BJ (cell line): ENCODE measurements at places on chromosomes 5 and 9. TPM values are rescaled to one million over a fixed set of nuclear protein-coding genes. Genes with fewer than 3 reads are reported as not detected.

- no peak for DNase-seq
These were observed 2.6 kb upstream of the MZB1 start for GRCh38 chr5:139392324-139392677.

TMEM252 gene
- not detected in 2 replicates for polyA plus RNA-seq

DNA sequence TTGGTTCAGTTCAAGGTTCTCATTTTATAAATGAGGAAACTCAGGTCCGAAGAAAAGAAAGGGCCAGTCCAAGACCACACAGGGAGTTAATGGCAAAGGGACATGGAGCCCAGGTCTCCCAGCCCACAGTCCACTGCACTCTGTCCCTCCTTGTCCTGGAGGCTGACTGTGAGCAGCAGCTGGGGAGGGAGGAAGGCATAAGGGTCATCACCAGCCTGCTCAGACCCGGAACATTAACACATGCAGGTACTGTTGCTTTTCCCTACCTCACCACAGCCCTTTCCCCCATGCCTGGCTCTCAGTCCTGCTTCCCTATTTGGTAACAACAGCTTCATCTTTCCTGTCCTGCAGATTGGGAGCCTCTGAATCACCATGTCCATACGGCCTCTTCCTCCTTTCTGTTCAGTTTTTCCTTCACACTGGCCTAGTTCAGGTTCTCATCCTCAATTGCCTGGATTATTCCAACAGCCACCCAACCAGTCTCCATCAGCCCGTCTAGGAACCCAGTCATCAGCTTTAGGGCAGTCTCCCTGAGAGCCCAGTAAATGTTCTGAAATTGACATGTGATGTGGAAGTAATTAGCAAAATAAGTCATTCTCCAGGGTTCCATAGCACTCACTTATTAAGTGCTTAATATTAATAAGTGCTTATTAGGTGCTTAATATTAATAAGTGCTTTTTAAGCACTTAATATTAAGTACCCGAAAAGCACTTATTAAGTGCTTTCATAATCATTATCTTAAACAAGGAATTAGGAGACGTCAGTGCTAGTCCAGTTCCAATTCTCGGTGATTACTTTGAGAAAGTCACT lies 4.3 kb downstream of the GPX3 start:
- no peak for DNase-seq

GRCh38 chr5:119255571-119256356 lies 100.1 kb upstream of the TNFAIP8 start:
- no peak for DNase-seq

DNA sequence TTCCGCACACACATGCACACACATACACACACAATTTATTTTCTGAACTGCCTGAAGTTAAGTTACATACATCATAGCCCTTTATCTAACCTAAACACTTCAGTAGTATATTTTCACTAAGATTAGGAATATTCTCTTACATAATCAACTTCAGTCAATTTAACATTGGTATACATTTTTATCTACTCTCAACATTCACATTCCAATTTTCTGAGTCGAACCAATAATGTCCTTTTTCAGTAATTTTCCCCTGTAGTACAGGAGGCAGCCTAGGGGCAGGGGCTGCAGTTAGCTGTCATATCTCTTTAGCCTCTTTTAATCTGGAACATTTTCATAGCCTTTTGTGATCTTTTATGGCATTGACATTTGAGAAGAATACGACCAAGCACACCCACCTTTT lies 150.1 kb downstream of the DAB2IP start:
- DNase-seq, result no peak

GABRA1 gene
- polyA plus RNA-seq, result not detected in 2 replicates

- DNase-seq, result no peak
These were observed 592.4 kb downstream of the KIF4B start for GRCh38 chr5:155605920-155606319.

GRCh38 chr5:175747539-175748060 lies 89.7 kb downstream of the HRH2 start:
- no peak for DNase-seq

ETF1 gene
- 52.4 and 86.4 TPM in 2 replicates for polyA plus RNA-seq

GRCh38 chr5:151200913-151201595 lies 22.8 kb downstream of the CCDC69 start:
- DNase-seq, result no peak

DNA sequence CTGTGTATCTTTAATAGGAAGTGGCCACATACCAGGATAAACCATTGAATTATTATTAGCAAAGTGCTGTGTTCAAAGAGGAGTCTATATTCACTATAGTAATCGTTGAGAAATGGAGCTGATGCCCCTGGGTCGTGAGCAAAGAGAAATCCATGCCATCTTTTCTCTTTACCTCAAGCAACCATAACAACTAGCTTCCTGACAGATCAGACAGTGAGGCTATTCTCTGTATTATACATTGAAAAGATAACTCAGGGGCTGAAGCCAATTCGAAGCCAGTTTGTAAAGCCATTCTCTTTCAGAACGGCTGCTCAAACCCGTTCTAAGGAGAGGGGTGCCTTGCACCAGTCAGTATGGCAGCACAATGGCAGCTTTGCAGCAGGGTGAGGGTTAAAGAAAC lies 680.6 kb downstream of the SEMA5A start:
- DNase-seq, result no peak

CER1 gene
- polyA plus RNA-seq, result not detected in 2 replicates

DNA sequence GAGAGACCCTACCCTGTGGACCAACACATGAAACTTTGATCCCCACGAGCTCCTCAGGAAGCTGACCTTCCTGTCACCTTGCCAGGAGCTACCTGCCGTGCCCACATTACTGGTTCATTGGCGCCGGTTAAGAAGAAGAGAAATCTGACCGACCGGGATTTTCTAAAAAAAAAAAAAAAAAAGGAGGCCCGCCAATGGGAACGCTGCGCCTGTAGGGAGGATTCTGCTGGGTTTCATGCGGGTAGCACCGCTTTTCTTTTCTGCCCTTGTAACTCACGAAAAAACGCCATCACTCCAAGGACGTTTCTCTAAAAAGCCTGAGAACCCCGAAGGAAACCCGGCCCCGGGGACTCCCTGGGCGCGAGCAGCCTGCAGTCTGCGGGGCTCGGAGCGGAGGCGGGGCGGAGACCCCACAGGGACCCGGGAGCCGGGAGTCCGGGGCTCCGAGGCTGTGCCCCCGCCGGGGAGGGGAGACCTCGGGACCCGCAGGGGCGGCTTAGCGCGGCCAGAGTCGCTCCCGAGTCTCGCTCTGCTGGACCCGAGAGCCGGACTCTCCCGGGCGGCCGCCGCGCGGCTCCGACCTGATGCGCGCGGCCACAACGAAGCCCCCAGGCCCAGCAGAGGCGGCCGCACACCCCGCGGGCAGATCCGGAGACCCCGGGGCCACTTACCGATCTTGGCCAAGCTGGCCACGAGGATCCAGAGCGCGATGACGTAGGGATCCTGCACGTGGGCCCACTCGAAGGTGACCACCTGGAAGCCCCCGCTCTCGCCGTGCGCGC lies 617 bp downstream of the SLC9A3 start:
- no peak for DNase-seq

- no peak for DNase-seq
These were observed 238.0 kb downstream of the HSPA4 start for GRCh38 chr5:133289686-133290367.

- DNase-seq, result no peak
These were observed 140.3 kb downstream of the NMUR2 start for GRCh38 chr5:152264645-152265254.

DNA sequence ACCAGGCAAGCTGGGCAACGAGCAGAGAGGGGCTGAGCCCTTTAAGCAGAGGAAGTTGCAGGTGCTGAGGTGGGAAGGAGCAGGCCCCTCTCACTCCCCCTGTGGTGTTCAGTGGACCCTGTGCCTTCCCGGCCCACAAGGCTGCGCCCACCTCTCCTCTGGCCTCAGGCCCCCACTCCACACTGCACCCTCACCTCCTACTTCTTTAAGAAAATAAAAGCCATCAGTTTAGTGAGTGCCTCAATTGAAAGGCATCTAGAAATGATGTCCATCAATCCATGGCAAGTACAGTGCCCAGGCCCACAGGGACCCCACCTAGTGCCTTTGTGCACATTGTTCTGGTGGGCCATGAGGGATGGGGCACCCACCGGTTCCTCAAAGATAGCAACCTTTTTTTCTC lies 158.0 kb downstream of the PAX5 start:
- DNase-seq, result no peak

ARL14EPL gene
- not detected in 2 replicates for polyA plus RNA-seq

GRCh38 chr9:99748266-99748665 lies 73.4 kb upstream of the NR4A3 start:
- no peak for DNase-seq
